Natural killer cell (primary cell): ENCODE measurements at places on chromosomes 16 and 17. TPM values are rescaled to one million over a fixed set of nuclear protein-coding genes. Genes with fewer than 3 reads are reported as not detected.

ZNF785 gene
- total RNA-seq: 15.2 TPM

SMTNL2 gene
- not detected for total RNA-seq

BOLA2 gene
- total RNA-seq: 17.0 TPM

GID4 gene
- total RNA-seq: 6.9 TPM

TEKT5 gene
- total RNA-seq: not detected

PRAC1 gene
- not detected for total RNA-seq

KRT32 gene
- total RNA-seq: not detected

ANKRD13B gene
- total RNA-seq: 4.0 TPM

NPIPA5 gene
- total RNA-seq: 19.6 TPM

TMC6 gene
- 653 TPM for total RNA-seq

CDH13 gene
- total RNA-seq: not detected

HOXB13 gene
- not detected for total RNA-seq
